ENCODE measurements at places on chromosomes 5 and 9. TPM values are rescaled to one million over a fixed set of nuclear protein-coding genes. Genes with fewer than 3 reads are reported as not detected.

DNA sequence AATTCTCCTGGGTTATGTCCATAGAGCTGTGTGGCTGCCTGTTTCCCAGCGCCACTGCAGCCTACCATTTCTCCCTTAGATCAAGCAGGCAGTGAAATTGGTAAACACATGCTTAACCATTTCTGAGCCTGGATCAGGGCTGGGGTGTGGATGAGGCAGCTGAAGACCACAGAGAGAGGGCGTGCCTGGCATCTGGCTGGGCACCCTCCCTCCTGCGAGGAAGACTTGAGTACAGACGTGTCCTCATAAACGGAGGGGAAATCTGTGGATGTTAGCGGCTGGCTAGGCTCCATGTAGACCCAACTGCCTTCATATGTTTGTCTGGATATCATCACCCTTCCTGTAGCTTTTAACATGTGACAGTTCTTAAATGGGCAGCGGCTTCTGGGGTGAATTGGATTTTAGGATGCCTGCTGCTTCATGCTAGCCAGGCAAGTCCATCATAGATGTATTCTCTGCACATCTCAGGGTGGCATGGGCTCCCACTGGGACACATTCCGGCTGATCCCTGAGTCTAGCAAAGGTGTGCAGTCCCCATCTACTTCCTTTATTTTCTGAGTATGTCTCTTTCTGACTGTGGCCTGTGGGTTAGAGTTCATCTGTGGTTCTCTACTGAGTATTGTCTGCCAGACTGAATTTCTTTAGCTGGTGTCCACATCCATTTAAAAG, 11.0 kb downstream of the RGS3 start:
- no peak overlapping the region for H3K27ac ChIP-seq
- no peaks in the 10 kb centered on the region for H3K27me3 ChIP-seq

DNA sequence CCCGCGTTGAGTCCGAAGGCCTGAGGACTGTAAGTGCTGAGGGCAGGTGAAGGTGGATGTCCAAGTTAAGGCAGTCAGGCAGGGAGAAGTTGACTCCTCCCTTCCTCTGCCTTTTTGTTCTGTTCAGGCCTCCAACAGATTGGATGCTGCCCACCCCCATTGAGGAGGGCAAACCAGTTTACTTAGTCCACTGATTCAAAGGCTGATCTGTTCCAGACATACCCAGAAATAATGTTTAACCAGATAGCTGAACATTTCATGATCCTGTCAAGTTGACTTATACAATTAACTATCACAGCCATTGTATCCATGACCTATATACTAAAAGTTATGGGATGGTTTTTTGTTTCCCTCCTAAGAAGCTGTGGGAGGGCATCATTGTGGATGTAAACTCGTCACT, 8.3 kb upstream of the TEX48 start:
- no peaks in the 10 kb centered on the region for H3K27me3 ChIP-seq
- DNase-seq: no peak
- H3K27ac ChIP-seq: no peak overlapping the region
- H3K4me1 ChIP-seq: no peaks in the 10 kb centered on the region
- H3K4me3 ChIP-seq: no peak overlapping the region
- no peaks in the 10 kb centered on the region for H3K36me3 ChIP-seq

DNA sequence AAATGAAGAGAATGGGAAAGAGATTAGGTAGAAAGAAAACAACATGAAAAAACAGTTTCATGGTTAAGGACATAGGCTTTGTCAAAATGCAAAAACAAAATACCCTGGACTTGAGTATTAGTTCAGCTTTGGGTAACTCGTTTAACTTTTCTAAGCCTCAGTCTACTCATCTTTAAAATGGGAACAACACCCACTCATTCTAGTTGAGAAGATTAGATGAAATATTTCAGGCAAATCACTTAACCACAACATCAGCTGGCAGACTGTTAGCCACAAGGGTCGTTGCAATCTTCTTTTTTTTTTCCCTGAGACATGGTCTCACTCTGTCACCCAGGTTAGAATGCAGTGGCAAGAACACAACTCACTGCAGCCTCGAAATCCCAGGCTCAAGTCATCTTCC, 185.6 kb downstream of the DCP2 start:
- H3K27ac ChIP-seq: no peak overlapping the region
- no peaks in the 10 kb centered on the region for H3K36me3 ChIP-seq
- DNase-seq: no peak
- H3K27me3 ChIP-seq: no peaks in the 10 kb centered on the region
- no peak overlapping the region for H3K4me3 ChIP-seq

DNA sequence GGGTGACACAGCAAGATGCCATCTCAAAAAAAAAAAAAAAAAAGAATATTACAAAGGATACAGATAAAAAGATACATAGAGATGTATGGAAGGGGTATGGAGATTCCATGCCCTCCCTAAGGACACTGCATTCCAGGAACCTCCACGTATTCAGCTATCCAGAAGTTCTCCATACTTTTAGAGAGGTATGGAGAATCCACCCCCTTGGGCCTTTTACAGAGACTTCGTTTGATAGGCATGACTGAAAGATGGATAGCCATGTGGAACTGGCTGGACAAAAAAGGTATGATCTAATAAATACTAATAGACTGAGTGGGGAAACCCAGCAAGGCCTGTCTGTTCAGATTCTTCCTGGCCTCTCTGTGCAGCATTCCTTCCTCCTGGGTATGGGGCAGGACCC, 56.6 kb upstream of the DMRT1 start:
- no peaks in the 10 kb centered on the region for H3K36me3 ChIP-seq
- no peaks in the 10 kb centered on the region for H3K27me3 ChIP-seq
- H3K4me1 ChIP-seq: no peaks in the 10 kb centered on the region

DNA sequence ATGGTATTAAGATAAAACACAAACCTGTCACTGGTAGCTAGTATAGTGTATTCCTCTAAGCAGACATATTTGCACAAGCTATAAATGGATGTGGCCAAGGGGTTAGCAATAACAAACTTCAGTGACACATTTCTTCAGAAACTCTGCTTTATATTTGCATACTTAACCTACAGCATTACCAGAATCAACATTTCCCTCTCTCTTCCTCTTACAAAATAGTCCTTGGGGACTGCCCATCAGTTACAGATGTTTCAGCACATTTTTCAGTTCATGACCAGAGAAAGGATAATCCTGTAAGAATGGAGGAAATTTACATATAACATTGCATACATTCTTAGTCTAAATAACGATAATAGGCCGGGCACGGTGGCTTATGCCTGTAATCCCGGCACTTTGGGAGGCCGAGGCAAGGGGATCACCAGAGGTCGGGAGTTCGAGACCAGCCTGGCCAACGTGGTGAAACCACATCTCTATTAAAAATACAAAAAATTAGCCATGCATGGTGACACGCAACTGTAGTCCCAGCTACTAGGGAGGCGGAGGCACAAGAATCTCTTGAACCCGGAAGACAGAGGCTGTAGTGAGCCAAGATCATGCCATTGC, 25.3 kb upstream of the SLC1A1 start:
- H3K27ac ChIP-seq: no peak overlapping the region
- no peaks in the 10 kb centered on the region for H3K4me1 ChIP-seq
- H3K36me3 ChIP-seq: no peaks in the 10 kb centered on the region
- no peak for DNase-seq
- no peak overlapping the region for H3K4me3 ChIP-seq

DNA sequence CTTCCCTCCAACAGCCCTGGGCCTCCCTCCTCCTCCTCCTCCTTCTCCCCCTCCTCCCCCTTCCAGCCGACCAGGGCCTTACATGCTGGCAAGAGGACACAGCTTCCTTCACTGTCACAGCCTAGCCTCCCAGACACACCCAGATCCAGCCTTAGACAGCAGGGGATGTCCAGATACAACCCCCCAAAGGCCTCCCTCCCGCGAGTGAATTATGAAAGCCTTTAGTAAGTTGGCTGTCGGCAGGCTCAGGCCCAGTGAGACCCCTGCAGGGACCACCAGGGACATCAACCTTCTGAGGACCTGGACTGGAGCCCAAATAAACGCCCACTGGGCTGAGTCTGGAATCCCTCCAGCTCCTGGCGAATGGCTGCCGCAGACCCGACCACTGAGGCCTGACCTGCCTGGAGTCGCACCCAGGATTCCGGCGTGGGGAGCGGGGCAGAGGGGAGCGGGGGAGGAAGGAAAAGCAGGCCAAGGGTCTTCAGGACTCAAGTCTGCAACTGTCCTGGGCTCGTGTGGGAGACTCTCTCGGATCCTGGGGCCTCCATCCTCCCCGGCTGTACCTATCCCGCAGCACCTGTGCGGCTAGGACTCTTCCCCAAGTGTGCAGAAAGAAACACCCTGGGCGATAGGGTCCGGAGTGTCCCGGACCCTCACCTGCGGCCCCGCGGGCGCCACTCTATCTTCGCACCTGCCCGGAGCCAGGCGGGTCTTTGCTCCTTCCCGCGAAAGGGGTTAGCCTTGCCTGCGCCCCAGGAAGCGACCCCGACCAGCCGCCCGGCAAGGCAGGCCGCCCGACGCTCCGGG, 705 bp downstream of the SEPTIN8 start:
- peak overlapping the region; percentile 85 for H3K4me3 ChIP-seq
- peaks cover 3% of the 10 kb centered on the region for H3K4me1 ChIP-seq
- DNase-seq: no peak

DNA sequence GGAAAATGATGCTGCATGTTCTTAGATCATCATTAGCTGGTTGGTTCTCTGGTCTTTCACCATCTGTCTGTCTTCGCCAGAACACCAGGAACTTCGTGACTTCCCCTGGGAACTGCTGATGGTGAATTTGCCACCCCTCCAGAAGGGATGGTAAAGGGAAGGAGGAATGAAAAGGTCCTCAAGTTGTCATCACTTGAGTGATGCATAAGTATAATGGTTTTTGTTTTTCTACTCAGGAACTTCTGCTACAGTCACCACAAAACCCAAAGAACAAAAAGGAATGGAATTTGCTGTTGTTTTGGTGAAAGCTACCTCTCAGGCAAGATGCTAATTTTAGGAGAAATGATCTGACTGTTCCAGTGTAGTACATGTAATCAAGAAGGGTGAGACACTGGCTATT, 328.4 kb downstream of the ARHGEF28 start:
- DNase-seq: no peak
- H3K4me3 ChIP-seq: no peak overlapping the region
- no peaks in the 10 kb centered on the region for H3K4me1 ChIP-seq

DNA sequence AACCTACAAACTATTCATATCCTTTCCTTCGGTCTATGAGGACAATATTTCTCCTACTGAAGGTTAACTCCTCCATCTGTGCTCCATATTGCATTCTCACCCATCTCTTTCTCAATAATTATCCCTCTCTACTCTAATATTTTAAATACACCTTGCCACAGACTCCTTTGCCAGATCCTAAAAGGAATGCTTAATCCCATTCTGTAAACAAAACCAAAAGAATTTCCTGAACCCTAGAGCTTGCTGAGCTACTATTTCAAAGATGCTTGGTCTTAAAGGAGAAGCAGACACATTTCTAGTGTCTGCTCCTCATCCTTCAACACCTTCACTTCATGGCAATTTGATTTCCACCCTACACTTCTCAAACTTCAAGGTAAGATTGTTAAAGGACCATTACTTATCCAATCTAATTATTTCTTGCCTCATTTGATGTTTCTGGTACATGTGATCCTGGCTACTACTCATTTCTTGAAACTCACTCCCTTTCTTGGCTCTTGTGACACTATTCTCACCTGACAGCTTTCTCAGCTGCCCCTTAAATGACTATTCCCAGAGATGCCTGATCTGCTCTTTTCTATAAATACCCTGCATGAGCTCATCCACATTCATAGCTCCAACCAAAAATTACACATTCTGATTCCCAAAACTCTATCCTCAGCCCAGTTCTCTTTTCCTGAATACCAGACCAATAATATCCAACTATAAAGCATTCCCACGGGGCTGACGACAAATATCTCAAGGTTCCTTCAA, 20.2 kb downstream of the HOMER1 start:
- H3K36me3 ChIP-seq: no peaks in the 10 kb centered on the region
- no peak for DNase-seq
- H3K4me1 ChIP-seq: no peaks in the 10 kb centered on the region
- H3K27ac ChIP-seq: no peak overlapping the region
- H3K4me3 ChIP-seq: no peak overlapping the region

DNA sequence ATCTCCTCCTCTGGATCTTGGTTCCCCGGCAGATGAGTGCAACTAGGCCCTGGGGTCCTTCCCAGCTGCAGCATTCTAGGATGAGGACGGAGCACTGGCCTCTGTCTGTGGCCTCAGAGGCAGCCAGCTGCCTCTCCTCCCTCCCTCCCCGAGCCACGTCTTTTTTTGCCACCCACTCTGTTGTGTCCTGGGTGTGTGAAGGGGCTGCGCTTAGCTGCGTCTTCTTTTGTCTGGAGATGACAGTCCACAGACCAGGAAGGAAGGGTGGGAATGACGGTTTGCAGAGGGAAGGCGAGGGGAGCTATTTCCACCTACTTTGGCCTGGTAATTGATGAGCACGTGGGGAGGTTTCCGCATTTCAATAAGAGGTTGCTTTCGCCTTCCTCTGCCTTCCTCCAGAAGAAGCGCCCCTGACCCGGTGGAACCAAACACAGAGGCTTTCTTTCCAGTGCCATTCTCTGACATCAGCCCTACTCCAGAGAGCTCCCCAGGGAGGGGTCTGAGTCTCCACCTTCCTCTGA, 34.5 kb upstream of the GABRP start:
- no peak overlapping the region for H3K4me3 ChIP-seq
- no peaks in the 10 kb centered on the region for H3K27me3 ChIP-seq
- H3K36me3 ChIP-seq: no peaks in the 10 kb centered on the region
- peak overlapping the region; percentile 4 for H3K27ac ChIP-seq

- H3K27me3 ChIP-seq: no peaks in the 10 kb centered on the region
- no peaks in the 10 kb centered on the region for H3K36me3 ChIP-seq
- H3K4me3 ChIP-seq: no peak overlapping the region
- H3K27ac ChIP-seq: no peak overlapping the region
- H3K4me1 ChIP-seq: no peaks in the 10 kb centered on the region
Observed at GRCh38 chr5:63401436-63402046, 560.7 kb downstream of the HTR1A start.

DNA sequence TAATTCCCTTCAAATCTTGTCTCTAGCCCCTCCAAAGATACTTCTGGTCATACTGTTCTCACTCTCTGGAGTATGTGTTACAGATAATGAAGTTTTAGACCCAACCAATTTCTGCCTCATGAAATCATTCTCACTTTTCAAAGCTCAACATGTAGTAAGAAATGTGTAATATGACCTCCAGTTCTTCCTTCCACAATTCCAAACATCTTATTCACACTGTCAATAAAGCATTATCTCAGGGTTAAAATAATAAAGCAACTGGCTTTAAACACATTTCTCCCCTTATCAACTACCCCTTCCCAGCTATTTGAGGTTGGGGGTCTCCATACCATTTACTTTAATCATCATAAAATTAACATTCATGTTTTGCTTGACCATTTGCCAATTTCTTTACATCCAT, 654.1 kb downstream of the RAB3C start:
- no peaks in the 10 kb centered on the region for H3K27me3 ChIP-seq
- no peak overlapping the region for H3K4me3 ChIP-seq
- no peaks in the 10 kb centered on the region for H3K4me1 ChIP-seq
- H3K27ac ChIP-seq: no peak overlapping the region
- H3K36me3 ChIP-seq: no peaks in the 10 kb centered on the region

GFPT2 gene
- 27.2 TPM for total RNA-seq

All from breast epithelium (tissue), 4 donors.